ENCODE measurements at places on chromosomes 6 and 20.

- DNase-seq: no peak
These were observed 13.6 kb downstream of the KCNK5 start for GRCh38 chr6:39215640-39216158.

GRCh38 chr20:41100001-41100480 is 37.3 kb upstream of the PLCG1 start:
- DNase-seq: no peak

- peak; percentile 77 for DNase-seq
These were observed 237.8 kb downstream of the LY86 start for GRCh38 chr6:6826095-6826901.

- DNase-seq: no peak
These were observed 98.4 kb upstream of the MAN1A1 start for GRCh38 chr6:119447921-119448320.

DNA sequence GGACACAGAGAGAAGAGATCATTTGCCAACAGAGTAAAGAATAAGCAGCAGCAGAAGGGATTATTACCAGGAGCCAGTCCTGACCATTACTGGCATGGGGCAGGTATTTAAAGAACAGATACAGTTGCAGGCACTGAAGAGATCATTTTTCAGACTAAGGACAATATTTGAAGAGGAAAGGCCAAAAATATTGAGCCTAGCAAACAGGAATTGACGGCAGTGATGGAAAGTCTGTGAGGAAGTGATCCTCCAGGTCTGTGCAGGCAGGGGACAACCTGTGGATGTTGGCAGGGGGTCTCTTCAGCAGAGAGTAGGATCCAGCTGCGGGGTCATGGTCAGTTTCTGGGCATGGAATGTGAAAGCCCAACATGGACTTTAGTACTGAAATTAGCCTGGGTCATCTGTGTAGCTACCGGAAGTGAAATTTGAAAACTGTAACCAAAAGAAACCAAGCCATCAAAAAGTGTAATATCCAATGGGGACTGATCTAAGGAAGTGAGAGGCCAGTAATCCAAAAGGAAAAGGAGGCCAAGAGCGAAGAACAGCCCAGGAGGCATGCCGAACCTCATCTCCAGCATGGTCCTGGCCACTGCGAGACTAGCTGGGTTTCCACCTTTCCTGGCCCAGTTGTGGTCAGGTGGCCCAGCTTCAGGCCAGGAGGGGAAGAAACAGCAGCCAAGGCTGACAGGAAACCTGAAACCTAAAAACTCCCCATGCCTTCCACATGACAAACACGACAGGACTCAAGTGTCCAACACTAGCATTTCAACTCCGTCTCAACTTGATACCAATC is 115.1 kb upstream of the TNFAIP3 start:
- DNase-seq: no peak

DNA sequence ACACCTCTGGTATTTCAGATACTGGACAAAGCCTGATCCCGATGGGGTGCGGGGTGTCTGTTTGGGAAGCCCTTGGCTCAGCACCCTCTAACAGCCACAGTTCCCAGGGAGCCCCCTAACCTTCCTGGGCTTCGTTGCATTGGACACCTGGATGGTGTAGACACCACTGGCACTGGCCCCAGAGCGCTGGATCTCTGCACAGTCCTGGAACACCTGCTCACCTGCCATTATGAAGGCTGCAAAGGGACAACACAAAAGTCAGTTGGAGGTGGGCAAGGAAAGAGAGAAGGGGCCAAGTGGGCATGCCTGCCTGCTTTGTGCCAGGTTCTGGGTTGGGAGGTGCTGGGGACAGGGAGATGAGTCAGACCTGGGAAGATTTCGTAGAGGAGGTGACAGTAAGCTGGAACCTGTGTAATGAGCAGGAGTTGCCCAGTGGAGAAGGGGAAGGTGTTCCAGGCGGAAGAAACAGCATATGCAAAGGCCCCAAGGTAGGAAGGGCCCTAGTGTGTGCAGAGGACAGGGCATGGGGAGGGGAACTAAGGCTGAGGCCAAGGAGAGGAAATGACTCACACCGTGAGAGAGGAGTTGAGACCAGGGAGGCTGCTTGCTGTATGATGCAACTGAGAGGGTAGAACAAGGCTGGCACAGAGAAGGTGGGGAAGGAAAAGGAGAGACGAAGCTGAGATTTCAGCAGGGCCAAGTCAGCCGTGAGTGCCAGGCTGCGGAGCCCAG is 34.9 kb downstream of the ANGPT4 start:
- DNase-seq: no peak

- DNase-seq: peak; percentile 94
These were observed 63.7 kb downstream of the GPX5 start for GRCh38 chr6:28589234-28589956.

DNA sequence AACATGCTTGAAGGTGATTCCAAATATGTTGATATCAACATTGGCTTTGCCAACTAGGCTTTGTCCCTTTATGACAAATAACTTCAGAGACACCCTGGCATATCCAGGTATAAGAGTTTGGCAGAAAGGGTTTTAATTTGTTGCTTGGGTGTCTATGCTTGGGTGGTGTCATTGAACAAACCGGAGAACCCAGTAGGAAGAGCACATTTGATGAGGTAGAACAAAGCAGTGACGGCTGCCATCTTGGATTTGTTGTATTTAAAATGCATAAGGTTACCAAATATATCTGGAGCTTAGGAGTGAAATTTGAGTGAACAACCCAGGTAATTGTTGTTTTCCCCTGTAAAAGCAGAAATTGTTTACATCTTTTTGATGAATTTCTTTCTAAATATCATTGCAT is 503.7 kb upstream of the JARID2 start:
- DNase-seq: no peak

GRCh38 chr6:46772016-46772415 is 21.2 kb upstream of the MEP1A start:
- DNase-seq: no peak

DNA sequence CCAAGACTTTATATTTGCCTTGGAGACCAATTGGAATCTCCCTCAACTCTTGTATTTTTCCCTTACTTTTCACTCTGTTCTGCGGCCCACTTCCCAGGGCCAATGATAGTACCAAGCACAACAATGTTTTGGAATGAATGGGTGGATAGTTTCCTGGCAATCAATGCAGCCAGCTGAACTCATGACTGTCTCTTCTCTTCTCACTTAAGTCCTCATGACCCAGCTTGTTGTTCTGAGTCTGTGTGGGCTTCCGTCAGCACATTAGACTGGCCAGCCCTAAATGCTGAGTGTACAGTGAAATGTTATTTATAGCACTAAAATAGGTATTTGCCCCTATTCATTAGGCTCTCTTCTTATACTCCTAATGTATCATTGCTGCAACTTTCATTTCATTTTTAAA is 5.6 kb upstream of the MBOAT1 start:
- DNase-seq: no peak

DNA sequence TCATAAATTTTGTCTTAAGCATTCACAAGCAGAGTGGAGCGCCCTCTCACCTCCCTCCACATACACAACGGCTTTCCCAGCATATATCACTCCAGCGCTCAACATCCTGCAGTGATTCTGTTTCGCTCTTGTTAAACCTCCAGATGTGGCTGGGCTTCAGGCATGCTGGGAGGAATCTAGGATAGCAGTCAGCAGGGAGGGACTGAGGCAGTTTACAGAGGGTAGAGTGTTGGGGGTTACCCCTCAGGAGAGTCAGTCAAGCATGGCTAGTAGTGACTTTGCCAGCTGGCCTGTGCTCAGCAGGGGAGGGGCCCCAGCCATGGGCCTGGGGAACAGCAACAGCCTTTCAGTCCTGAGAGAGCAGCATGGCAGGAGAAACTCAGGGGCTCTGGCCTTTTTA is 161.4 kb upstream of the FLRT3 start:
- peak; percentile 6 for DNase-seq

DNA sequence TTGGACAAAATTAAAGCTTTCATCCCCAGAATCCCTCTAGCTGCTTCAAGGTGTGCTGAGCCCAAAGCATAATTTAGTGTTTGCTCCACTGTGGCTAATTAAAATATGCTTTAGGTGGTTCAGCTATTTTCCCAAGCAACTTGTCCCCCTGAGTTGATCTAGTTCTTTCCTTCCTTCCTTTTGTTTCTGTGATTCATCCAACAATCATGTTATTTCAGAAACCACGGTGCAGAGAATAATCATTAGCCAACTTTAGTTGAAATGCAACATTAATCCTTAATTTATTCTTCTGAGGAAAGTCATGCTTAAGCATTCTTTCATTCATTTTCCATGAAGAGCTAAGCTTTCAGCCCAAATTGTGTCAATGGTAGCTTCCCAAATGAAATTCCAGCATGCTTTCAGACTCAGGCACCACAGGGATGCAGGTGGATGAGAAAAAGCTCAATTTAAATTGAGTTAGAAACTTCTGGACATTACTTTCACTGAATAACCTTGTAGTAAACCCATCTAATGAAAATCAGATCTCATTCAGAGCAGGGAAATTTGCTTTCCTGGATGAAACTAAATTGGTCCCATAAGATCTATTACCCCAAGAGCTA is 209.0 kb upstream of the NT5E start:
- no peak for DNase-seq

- no peak for DNase-seq
These were observed 90.5 kb downstream of the RNGTT start for GRCh38 chr6:88872962-88873361.

DNA sequence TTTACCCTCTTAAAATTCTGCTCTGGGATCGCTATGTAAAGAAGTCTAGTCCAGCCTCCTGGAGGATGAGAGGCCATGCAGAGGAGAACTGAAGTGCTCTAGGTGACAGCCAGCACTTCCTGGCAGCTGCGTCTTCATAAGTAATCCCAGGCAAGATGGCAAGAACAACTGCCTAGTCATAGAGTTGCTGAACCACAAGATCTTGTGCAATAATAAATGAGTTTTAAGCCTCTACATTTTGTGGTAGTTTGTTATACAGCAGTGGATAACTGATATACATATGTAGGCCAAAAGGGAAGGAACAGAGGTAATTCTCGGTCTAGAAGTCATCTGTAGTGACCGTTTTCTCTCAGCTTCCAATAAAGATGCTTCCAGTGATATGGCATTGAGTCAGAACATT is 103.8 kb upstream of the FLRT3 start:
- DNase-seq: no peak

- DNase-seq: peak; percentile 99
These were observed 36.5 kb downstream of the WDR27 start for GRCh38 chr6:169665289-169665688.

GRCh38 chr6:51415501-51415900 is 596.8 kb downstream of the TFAP2B start:
- DNase-seq: no peak

DNA sequence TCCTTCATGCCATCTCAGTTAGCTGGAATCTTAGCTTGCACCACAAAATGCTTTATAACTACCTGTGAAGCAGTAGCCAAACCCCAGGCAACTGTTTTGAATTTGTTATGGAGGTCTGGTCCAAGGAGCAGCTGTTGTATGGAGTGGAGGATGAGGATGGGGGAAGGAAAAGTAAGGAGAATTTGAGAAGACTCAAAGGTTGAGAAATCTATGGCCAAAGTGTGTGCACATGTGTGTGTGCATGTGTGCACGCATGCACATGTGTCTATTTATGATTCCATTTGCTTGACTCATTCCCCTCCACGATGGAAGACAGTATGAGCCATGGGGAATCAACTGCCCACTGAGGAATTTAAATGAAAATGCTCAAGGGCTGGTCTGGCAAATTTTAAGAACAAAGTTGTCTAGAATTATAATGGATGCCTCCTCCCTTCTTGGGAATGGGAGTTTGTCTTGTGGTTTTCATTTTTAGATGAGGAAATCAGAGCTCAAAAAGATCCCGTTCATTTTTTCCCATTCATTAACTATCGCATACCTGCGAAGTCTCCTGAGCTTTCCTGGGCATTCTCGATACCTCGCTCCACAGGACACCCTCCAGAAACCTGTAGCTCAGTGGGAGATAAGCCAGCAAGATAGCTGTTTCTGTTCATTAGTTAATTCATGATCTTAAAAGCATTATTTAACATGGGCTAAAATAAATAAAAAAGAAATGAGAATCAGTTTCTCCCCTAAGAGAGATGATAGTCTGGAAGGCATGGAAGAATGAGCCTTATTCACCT is 152.3 kb upstream of the NEDD9 start:
- DNase-seq: no peak

GRCh38 chr6:144434308-144434990 is 149.3 kb downstream of the UTRN start:
- DNase-seq: no peak

- peak; percentile 44 for DNase-seq
These were observed 44.2 kb downstream of the COL11A2 start for GRCh38 chr6:33147807-33148666.

DNA sequence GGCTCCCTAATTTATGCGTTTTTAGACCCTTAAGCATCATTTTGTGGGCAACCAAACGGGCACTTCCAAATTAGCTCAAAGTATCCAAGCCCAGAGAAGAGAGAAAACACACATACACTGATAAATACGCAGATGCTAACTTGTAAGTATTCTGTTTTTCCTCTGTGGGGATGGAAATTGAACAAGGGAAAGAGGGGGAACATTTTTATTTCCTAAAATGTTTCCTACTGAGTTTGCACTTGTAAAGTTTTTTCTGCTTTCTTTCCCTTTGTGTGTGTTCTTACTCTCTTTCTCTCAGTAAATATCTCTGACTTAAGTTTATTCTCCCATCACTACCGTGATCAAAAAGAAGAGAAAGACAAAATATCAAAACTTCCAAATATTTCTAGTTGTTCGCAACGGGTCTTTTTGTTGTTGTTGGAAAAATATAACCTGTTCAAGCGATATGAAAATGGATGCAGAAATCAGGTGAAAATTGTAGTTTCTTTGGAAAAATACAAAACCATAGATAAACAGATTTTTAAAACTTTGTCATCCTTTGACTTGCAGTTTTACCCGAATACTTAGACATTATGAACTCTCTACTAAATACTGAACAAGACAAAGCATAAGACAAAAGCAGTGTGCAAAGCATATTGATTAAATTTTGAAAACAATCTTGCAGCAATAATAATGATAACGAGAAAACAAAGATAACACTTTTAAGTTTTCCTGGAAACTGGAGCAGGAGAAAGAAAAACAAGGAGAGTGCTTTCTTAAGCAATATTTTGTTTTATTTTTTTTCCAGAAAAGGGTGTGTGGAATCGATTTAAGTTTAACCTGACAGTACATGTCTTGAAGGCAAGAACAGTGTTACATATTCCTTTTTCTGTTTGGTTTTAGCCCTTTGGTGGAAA is 1.0 kb upstream of the NKX2-4 start:
- no peak for DNase-seq

DNA sequence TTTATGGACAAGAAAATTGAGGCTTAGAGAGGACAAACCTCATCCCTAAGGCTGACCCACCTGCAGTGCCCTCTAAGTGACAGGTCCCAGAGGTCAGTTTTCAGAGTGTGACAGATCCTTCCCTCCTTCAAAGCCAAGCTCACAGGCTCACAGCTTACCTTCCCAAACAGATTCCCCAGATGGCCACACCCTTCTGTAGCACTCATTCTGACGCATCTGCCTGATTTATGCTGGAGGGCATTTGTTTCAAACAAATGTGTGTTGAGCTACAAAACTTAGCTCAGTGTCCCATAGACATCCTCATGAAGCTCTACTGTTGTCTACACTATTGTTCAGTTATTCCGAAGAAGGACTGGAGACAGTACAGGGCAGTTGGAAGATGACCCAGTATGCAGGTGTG is 60.6 kb upstream of the RIN2 start:
- DNase-seq: no peak

GRCh38 chr20:53752971-53753879 is 159.6 kb upstream of the ZNF217 start:
- DNase-seq: no peak

- DNase-seq: no peak
These were observed 98.3 kb downstream of the ANKRD60 start for GRCh38 chr20:58130156-58130555.

Measured in NCI-H1105 treated with DMSO at 0.1 percent for 48 hours (cell line).